ENCODE measurements at places on chromosomes 6 and 20.

GRCh38 chr6:10421158-10421920, 6.5 kb upstream of the TFAP2A start:
- DNase-seq, result no peak

DNA sequence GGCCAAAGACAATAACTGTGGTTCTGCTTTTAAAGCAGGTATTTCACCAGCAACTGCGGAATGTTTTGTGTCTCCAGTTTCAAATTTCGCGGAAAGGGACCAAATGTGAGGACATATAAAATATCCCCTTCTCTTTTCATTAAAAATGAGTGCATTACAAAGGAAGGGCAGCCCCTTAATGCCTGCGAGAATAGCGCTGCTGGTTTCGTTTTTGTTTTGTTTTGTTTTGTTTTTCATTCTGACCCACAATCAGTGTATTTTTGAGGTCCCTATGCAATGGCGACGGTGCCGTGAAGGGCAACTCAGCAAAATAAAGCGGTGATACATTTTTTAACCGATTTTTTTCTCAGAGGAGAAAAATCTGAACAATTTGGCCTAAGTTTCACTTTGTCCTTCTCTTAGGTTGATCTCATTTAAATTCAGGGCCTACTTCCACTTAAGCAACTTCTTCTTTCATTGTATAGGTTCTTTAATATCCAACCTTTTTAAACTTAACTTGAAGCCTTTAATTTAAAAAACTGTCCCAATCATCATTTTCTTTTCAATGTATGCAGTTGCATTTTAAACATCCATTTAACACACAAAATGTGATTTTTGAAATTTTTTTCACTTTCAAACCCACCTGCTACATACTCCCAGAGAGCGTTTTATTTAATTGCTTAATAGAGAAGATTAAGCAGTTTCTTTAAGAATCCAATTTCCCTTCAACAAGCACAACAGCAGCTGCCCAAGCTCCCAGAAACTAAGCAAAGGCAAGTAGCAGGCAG, 2.9 kb upstream of the HIVEP2 start:
- DNase-seq, result no peak

DNA sequence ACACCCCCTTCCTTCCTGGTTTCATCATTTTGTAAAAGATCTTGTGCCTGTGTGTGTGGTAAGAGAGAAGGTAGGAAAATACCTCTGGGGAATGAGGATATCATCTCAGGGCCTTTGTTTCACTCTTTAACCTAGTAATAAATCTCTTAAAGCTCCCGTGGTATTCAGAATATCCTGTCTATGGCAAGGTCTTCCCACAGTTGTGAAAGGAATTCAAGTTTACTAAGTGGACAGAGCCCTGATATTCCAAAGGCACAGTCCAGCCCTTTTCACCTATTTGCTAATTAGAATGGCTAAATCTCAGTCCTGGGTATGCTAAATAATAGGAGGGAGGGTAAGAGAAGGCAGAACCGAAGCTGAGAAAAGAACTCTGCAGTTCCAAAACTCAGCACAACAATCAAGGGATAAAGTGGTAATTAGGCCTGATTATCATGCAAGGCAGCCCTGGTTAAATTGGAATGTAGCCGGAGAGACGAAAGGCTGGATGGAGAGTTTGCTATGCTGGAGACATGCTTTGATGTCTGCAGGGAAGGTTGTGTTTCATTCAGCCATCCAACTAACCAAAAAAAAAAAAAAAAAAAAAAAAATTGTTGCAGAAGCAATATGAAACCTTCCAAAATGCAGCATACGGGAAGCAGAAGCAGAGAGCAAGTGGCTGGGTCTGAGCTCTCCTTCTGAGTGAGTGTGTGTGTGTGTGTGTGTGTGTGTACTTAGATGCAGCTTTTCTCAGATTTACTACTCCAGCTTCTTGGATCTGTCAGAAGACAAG, 28.5 kb upstream of the PIM1 start:
- DNase-seq, result no peak

DNA sequence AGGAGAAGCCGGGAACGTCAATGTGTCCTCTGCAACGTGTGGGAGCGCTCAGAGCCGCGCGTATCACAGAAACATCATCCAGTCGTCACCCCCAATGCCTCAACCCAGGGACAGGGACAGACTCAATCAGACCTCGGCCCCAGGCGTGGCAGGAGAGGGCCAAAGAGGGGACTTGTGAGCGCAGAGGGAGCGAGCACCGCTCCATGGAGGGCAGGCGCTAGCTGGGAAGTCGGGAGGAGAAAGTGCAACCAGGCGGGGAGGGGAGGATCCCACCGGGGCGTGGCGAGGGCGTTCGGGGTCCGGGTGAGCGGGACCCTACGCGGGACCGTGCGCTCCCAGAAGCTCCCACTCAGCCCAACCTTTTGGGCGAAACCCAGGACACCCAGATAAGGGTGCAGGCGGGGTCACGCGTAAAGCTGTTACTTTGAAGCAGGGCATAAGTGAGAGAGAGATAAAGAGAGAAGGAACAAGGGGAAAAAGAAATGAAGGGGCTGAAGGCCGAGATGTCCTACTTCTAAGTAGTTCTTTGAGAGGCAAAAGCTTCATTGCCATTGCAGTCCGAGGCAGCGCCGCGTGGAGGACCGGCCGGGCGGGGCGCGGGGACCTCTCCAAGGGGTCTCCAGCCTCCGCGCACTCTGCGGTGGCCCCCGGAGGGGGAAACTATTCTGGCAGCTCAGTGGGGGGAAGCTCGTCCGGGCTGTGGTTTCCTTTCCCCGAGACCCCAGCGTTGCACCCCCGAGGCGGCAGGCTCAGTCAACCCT, 862 bp upstream of the SOBP start:
- DNase-seq, result peak; percentile 49

- no peak for DNase-seq
Observed at GRCh38 chr6:159116343-159116742, 52.9 kb upstream of the FNDC1 start.

GRCh38 chr6:166553563-166554271, 32.8 kb downstream of the RAMACL start:
- DNase-seq, result no peak

GRCh38 chr6:163536770-163537169, 122.3 kb downstream of the QKI start:
- no peak for DNase-seq

Data from SW 1271 (cell line).